ENCODE measurements at places on chromosomes 4 and X.

- DNase-seq = no peak
Observed at GRCh38 chrX:112967341-112967740, 126.7 kb upstream of the AMOT start.

- no peak for DNase-seq
Observed at GRCh38 chr4:67762086-67762485, 7.9 kb upstream of the GNRHR start.

DNA sequence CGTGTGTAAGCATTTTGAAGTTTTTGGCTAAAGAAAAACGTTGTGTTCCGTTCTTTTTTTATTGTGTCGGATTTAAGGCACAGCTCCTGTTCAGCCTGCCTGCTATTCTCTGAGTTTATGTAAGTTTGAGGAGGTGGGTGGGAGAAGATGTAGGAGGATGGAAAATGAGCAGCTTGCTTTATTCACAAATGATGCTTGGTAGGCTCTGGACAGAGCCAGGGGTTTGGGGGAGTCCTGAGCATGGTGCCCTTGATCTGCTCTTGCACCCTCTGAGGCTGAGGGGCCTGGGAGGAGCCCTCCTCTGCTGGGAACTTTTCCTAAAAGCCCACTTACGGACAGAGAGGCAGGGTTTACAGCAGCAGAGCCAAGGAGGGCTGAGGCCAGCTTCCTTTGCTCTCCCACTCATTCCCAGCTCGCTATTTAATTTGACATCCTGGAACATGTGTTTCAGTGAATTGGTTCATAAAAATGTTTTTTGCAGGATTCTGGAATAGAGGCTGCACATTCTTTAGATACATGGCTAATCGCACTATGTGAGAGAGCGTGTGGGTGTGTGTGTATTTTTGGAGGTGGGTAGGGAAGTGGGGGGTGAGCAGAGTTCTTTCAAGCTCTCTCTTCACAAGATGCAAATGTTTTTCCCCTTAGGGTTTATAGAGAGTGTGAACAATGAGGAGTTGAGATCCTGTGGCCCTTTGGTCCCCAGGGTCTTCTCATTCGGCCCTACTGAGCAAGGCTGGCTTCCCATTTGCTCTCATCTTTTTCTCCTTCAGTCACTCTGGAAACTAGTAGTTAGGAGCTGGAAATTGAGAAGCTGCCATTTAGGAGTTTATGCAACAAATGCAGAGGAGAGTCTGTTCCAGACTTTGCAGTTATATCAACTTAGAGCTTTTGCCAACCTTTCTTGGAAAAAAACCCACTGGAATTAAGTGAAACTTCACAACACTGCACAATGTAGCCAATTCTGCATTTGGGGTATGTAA lies 32.1 kb downstream of the TMEM131L start:
- no peak for DNase-seq

- DNase-seq = no peak
Observed at GRCh38 chr4:253936-254756, 51.1 kb downstream of the ZNF732 start.

DNA sequence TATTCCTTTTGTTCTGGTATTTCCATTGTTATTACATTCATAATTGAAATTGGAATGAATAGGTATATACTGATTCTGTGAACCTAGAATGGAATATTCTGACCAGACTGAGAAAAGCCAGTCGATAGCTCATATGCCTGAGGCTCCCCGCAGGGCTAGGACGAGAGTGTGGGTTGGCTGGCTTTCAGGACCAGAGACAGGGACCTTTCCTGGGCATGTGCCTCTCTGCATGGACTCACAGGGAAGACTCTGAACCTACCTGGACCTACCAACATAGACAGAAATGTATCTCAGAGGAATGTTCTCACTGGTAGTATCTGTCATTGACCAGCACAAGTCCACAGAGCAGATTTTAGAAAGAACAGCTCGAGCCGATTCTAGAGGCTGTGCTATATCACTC lies 214.6 kb downstream of the FRMPD4 start:
- no peak for DNase-seq

GRCh38 chr4:37953620-37954293 lies 6.4 kb upstream of the PTTG2 start:
- no peak for DNase-seq

GRCh38 chr4:173685165-173685830 lies 155.3 kb upstream of the HAND2 start:
- DNase-seq = no peak

DNA sequence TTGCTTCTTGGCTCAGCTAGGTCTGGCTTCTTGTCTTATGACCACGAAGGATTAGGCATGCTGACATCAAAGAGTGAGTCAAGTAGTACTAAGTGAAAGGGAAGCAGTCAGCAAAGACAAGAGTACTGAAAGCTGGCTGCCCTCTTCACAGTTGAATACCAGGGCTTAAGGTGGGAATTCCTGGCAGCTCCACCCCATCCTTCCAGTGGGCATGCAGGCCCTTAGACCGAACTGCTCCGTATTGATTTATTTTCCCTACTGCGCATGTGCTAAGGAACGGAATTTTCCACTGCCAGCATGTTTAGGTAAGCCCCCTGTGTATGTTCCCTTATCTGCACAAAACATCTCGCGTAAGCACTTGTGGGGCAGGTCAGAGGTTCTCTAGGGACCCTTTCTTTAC lies 2320.1 kb downstream of the ARAP2 start:
- no peak for DNase-seq

- DNase-seq = no peak
Observed at GRCh38 chr4:40197879-40198689, 1.3 kb downstream of the RHOH start.

DNA sequence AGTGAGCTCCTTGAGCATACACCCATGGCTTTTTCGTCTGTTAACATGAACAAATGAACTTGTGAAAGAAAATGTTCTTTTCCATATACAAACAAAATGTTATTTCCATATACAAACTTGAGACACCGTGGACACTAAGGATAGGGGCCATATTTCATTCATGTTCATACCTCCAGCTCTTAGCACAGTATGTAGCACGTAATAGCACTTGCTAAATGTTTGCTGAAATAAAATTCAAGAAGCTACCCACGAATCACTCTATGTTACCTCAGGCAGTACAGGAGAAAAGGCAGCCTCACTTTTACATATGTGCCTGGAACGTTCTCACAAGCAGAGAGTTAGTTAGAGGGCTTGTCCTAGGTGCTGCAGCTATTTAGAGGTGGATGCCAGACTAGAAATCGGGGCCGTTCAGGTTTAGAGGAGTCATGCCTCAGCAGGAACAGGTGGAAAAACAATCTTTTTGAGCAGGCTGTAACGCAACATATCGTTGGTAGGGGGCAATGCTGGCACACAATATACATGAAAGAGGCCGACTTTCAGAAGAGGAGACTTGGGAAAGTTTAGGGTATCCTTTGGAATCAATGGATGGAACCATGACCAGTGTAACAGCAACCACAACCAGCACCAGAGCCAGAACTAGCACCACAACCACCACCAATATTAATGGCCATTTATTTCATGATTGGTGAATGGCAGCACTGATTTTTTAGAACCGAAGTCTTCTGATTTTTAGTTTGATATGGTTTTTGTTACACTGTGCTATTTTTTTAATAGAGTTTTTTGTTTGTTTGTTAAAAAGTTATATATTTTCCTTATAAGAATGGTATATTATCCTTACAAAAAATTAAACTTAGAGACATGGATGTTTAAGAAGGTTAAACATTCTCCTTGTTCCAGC lies 14.8 kb upstream of the PAQR3 start:
- DNase-seq = peak; percentile 43

GRCh38 chr4:525660-526059 lies 26.6 kb downstream of the PIGG start:
- DNase-seq = no peak

DNA sequence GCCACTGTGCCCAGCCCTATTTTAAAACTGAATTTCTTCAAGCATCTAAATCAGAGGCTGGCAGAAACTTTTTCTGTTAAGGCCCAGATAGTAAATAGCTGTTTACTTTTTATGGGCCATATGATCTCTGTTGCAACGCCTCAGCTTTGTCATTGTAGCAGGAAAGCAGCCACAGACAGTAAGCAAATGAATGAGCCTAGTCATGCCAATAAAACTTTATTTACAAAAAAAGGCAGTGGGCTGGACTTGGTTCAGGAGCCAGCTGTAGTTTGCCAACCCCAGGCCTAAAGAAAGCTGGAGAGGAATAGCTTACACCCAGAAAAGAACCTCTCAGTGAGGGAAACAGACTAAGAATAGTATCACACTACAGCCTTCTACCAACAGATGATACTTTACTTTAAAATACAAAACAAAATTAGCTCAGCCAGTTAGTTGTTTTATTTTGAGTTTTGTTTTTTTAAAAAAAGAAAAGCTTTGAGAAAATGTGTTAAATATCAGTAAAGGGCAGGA lies 25.5 kb downstream of the CHST7 start:
- DNase-seq = no peak

DNA sequence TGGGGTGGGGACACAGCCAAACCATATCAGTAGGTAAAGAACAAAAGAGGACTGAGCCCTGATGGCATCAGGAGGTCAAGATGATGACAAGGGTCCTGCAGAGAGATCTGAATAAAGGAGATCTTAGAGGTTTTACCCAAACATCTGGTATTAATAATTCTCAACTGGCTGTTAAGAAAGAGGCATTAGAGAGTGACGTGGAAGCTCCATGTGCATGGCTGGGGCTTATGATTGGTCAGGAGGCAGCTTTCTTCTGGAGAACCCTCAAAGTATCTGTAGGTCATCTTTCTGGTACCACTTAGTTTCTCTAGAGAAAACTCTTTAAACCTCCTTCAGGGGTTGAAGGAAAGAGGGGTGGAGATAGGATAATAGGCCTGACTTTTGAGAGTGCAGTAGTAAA lies 18.7 kb downstream of the MGST2 start:
- DNase-seq = no peak

DNA sequence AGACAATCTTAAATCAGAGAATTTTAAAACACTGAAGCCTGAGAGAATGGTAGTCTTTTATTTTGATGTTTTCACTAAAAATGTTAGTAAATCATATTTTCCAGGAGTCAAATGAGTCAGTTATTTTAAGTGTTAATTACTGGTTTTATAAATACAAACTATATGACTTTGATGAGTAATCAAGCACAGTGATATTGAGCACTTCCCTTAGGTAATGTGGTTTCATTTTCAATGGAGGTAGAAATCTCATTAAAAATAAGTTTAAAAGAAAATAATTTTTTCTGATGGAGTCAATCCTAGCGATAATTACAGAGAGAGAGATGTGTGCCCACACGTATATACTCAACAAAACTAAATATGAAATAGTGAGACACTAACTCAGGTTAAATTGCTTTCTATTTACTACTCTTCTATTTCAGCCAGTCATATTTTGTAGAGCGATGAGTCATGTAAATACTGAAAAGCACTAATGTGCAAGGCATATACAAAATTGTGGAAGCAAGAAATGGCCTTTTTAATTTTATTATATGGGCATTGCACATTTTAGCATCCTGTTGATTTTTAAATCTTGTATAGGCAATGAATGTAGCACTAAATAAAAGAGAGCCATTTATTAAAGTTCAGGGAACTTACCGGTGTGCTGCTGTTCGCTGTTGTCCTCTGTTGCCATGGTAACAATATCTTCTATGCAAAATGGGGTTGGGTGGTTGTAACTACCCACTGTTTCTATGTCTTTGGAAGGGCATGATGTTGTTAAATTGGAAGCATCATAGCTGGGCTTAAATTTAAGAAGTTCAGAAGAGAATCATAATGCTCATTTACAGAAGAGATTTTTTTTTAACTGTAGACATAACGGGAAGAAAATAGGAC lies 513.7 kb downstream of the TLL1 start:
- DNase-seq = no peak
